Stimulated activated CD4-positive, alpha-beta T cell treated with anti-CD3 and anti-CD28 coated beads, TNF-alpha, amount 100 ng/mL, for 24 hours (primary cell): ENCODE measurements at places on chromosomes 13 and 19.
A peak's percentile ranks its signal among the peaks of the same experiment; 100 is the strongest.

GRCh38 chr19:811506-812048, 10.2 kb downstream of the PLPPR3 start:
- DNase-seq, result no peak

DNA sequence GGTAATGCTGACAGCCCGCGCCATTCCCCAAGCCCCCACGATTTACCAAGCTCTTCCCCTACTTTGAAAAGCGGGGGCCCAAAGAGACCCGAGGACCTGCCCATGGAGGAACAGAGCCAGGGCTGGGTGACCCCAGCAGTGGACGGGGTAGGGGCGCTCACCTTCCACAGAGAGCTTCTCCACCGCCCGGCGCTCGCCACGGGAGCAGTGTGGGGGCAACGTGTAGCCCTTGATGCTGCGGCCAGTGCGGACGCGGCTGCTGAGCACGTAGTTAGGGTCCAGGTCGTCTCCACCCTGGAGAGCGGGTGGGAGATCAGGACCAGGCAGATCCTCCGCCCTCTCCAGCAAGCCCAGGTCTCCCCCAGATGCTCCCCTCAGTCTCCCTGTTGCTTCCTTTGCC, 7.4 kb downstream of the CKM start:
- DNase-seq, result no peak

DNA sequence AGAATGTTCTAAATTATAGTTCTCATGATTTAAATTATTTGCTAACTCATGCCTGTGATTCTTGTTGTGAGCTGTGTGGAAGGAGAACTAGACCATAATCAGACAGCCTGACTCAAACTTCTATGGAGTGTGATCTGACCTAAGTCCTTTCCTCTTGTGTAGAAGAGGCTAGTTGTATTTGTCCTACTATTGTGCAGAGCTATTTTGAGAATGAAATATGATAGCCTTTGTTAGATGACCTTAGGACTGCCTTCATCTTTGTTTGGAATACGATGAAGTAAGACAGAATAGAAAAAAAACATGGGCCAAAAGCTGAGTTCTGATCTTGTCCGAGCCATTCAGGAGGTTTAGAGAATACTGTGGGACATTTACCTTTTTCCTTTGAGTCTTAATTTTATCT, 119.4 kb downstream of the STOML3 start:
- DNase-seq, result no peak

DNA sequence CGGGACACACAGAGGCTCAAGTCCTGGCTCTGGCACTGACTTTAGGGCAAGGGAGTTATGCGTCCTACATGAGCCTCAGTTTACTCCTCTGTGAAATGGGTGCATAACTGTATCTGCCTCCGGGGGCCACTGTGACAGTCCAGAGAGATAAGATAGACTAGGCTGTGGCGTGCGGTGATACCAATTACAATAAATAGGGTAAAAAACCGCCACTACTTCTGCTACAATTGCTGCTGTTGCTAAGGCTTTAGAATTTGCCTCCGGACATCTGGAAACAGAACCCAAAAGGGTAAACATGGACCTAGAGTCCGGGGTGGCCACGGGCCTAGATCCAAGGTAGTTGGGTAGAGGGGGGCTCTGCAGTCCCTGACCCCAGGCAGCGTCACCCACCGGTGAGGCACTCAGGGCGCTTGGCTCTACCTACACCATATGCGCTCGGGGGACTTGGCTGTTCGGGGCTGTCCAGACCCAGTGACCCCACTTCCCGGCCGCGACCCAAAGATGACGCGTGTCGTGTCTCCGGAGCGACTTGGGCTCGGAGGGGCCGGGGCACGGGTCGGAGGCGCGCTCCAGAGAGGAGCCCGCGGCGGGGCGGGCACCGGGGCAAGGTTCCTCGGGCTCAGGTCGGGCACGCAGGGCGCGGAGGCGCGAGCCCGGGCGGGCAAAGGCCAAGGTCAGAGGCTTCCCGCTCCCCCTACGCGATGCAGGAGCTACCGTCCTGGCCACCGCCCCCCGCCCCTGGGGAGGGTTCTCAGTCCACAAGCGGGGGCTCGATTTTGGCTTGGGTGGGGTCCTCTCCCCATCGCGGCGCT, 1.1 kb downstream of the INSR start:
- DNase-seq, result peak; percentile 7

DNA sequence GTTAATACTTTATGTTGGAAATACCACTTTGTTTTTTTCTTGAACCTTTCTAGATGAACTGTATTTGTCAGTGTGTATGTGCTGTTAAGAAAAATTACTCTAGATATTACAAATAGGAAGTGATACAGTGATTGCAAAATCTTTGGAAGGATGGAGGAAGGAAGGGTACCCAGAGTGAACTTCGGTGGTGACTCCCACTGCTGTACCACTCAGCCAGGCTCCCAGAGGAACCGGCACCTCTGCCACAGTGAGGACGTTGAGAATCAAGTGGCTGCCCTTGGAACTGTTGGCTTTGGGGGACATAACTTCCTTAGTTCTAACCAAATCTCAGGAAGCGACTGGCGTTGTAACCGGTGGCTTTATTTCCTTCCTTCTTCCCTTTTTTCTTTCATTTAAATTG, 184.7 kb downstream of the PCCA start:
- no peak for DNase-seq

- DNase-seq, result peak; percentile 47
Observed at GRCh38 chr19:1001538-1002166, 1.4 kb downstream of the GRIN3B start.

DNA sequence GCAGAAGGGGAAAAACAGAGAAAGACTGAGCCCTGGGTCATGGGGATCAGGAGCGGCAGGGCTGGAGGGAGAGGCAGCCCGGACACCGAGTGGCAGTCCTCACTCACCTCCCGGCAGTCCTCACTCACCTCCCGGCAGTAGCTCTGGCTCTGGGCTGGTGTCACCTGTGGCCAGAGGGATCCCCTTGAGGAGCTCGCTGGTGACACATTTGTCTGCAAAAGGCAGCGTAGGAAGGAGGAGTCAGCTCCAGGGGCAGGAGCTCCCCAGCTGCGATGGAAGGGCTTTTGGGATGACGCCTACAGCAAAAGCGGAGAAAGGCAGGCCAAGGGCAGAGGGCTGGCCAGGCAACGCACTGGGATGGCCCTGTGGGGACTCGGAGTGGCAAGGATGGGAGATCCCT, 739 bp downstream of the EIF3G start:
- no peak for DNase-seq

- no peak for DNase-seq
Observed at GRCh38 chr13:110289174-110289573, 17.8 kb downstream of the COL4A1 start.

- DNase-seq, result no peak
Observed at GRCh38 chr19:56103027-56103614, 18.0 kb downstream of the ZNF787 start.

- DNase-seq, result no peak
Observed at GRCh38 chr13:71820699-71821098, 46.3 kb downstream of the DACH1 start.

GRCh38 chr13:28338006-28338574, 156.8 kb downstream of the FLT1 start:
- DNase-seq, result no peak

DNA sequence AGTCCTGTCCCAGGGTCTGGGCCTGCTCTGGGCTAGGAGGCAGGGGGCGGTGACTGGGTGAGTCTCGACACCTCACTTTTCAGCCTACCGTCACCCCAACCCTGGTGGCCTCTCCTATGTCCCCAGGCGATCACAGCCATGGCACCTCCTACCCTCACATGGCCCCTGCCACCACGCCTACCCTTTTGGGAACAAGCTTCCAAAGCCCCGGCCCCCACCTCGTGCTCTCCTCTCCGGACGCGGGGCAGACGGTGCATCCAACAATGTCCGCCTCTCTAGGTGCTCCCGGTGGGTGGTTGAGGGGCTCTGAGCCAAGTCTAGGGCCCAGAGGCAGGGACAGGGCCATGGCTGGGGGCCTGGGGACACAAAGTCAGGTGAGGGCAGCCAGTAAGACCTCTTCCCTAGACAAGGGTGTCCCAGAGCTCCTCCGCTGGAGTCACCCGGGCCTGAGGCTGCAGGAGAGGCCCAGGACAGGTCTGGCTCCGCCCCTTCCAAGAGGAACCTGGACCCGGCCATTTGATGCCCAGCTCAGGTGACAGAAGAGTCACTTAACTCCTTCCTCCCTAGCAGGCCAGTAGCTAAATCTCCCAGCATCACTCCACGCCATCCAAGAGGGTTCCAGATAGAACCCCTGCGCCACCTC, at the start of gene SYNE4:
Gene SYNE4, minus strand, starts transcription at position 478 of the 643 bp plus-strand sequence. Its CDS starts 132 bp downstream, at position 346.
- no peak for DNase-seq

DNA sequence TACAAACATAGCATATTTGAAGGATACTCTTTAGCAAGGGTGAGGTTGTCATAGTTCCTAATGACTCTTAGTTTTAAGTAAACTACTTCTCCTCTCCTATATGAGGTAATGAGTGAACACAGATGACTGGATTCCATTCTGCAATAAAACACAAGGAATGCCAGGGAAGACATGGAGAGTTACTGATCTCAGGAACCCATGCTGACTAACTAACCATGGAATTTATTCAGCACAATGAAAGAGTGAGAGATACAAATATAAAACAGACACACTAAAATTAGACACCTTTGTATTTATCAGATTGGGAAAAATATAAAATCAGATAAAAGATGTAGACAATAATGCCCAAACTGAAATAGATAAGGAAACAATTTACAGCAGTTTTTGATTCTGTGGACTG, 1525.9 kb upstream of the SLC10A2 start:
- DNase-seq, result no peak

- no peak for DNase-seq
Observed at GRCh38 chr19:6278740-6279619, 795 bp downstream of the MLLT1 start.

GRCh38 chr19:53388168-53388567, 6.8 kb upstream of the ZNF765 start:
- no peak for DNase-seq

DNA sequence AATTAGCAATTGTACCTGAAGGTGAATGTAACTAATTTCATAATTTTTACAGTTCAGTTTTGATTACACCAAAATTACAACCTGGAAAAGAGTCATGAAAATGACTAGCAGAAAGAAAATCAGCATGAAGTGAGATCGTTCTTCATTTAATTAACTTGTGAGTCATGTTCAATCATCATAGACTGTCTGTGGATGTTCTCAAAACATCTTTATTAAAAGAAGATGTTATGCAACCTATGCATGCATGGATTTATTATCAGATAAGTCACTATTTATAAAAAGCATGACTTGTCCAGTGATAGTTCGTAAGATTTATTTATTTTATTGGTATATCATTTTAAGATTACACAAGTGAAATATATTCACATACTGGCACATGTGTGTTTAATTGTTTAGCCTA, 245.9 kb downstream of the ITGBL1 start:
- DNase-seq, result no peak

- DNase-seq, result no peak
Observed at GRCh38 chr13:109157275-109157674, 527.9 kb downstream of the MYO16 start.

- no peak for DNase-seq
Observed at GRCh38 chr19:4776436-4777211, 14.9 kb upstream of the FEM1A start.

DNA sequence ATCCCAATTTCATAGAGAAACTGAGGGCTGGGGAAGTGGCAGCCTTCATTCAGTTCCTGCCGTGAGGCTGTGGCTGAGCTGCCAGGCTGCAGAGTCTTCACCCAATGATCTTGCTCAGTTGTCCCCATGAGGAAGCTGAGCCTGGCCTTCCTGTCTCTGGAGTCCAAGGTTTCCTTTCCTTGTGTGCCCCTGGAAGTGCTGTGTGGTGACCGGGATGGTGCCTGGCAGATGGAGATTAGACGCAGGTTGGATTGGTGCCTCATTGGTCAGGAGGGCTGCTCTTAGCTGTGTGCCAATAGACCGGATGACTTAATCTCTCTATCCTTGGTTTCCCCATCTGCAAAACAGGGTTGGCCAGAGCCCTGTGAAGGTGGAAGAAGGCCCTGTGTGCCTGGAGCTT, 24.6 kb downstream of the DNM2 start:
- DNase-seq, result no peak

DNA sequence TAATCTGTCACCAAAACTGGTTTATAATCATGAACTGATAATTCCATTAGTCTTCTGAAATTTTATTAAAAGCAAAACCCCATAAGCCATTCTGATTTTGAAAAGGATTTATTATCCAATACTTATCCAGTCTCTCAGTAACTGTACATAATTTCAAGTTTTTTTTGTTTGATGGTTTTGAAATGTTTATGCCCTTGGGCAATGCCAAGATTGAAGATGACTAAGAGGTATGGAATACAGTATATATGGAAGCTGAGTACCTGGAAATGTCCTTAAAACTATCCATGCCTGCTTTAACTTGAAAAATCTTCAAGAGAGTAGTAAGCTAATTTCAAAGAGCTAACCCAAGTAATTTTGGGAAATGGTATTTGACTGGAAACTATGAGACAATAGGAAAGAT, 1.8 kb upstream of the NEK5 start:
- no peak for DNase-seq

DNA sequence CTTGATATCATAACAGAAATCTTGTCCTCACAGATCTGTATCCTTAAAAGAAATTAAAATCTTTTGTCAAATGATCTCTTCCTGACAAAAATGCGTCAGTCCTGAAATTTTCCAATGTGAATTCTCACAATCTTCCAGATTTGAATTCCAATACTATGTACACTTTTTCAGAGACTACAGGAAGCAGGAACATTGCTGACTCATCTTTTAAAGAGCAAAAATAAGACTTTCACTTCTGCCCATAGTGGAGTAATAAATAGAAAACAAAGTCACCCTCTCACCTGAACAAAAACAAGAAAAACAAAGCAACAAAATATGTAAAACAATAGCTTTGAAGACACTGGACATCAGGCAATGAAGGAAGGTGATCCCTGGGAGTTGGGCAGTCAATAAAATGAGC, 167.0 kb upstream of the IPO5 start:
- DNase-seq, result no peak

GRCh38 chr13:40547591-40548315, 118.7 kb downstream of the FOXO1 start:
- DNase-seq, result no peak

DNA sequence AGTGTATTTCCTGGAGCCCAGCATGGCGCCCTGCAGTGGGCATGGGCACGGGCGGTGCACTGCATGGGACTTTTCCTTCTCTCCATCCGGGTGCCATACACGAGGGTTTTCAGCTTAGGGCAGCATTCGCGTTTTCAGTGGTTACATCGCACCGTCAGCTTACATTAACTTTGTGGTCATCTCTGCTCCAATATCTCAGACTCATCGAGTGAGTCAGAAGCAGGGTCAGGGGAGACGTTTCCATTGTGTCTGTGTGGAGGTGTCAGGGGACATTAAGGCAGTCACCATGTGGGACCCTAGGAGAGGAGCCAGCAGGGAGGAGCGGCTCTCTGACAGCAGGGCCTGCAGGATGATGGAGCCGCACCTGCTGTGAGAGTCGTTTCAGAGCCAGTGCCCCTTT, 541.0 kb downstream of the FGF9 start:
- no peak for DNase-seq
